Fibroblast of lung (primary cell): ENCODE measurements at places on chromosomes 3 and 15. TPM values are rescaled to one million over a fixed set of nuclear protein-coding genes. Genes with fewer than 3 reads are reported as not detected.

DNA sequence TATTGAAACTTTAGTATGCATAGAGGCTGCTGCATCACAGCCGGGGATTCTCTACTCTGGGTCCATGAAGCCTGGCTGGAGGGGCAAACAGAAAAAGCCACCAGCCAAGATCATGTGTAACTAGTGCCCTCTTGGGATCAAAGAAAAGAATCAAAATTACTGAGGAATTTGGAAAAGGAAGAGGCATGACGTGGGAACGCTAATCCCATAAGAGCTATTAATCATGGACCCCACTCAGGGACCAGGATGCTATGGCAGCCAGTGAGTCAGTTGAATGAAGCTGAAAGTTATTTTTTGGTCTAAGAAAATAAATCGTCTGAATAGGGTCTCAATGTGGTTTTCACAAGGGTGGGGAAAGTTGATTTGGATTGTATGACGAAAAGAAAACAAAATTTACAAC is 1165.1 kb downstream of the ROBO2 start:
- peak; percentile 85 for DNase-seq

- DNase-seq: peak; percentile 89
Measured at GRCh38 chr3:52062505-52062904, 6.1 kb upstream of the DUSP7 start.

- peak; percentile 35 for DNase-seq
Measured at GRCh38 chr3:29373131-29373680, 92.3 kb downstream of the RBMS3 start.

The ADAMTS7 gene
- 5.1 and 7.9 TPM in 2 replicates for total RNA-seq

DNA sequence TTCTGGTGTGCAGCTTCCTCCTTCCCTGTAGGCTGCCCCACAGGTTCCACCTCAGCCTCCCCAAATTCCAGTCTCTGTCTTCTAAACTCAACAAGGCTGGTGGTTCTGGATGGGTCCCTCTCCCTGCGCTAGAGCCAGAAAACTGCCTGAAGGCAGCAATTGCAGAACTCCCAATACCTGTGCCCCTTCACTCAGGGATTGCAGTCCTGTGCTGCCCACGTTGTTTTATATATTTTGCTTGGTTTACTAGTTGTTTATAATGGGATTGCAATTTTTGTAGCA is 14.8 kb upstream of the NPTN start:
- DNase-seq: no peak

DNA sequence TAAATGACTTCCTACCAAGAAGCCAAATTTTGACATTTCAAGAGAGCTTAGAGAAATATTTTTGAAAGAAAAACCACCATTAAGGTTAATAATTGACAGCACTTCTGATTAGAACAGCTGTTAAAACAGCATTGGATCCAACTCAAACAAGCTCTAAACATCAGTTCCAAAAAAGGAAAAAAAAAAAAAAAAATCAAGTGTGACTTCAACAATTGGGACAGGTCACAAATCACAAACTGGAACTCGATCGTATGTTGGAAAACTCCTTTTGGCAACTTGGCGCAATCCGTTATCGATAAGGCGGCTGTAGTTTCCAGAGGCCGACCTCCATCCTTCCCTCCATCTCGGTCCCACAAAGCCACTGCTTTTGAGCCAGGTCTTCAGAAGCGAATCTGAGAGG is 17.8 kb downstream of the TLE3 start:
- DNase-seq: no peak

GRCh38 chr3:101810022-101810418 is 31.0 kb downstream of the NXPE3 start:
- no peak for DNase-seq

- DNase-seq: no peak
Measured at GRCh38 chr3:3086239-3086638, 23.9 kb downstream of the IL5RA start.

DNA sequence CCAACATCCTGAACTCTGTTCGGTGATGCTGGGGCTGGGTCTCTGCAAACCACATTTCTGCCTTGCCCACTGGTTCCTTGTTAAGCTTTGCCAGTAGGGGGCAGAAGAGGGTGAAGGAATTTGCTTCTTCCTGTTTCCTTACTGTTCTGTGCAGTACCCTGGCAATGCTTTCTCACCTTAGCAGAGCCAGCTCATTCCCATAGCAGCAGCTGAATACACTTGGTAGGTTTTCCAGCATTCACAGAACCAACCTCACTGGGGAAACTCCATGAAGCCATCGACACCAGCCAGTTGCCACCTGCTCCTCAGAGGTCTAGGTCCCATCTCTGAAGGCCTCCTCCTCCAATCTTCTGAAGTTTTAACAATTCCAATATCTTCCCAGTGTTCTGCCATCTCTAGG is 308.4 kb downstream of the PDCD6IP start:
- DNase-seq: no peak

- DNase-seq: no peak
Measured at GRCh38 chr3:90032980-90033641, 925.7 kb downstream of the EPHA3 start.

The GRIP2 gene
- total RNA-seq: under 0.01 TPM in 2 replicates

GRCh38 chr3:167854846-167855245 is 119.3 kb downstream of the SERPINI1 start:
- peak; percentile 66 for DNase-seq

The LRRIQ4 gene
- under 0.01 TPM in 1 of 2 replicates, not detected in the other for total RNA-seq

- DNase-seq: no peak
Measured at GRCh38 chr3:29532473-29532872, 251.6 kb downstream of the RBMS3 start.

- no peak for DNase-seq
Measured at GRCh38 chr3:194101592-194102432, 34.1 kb upstream of the HES1 start.

DNA sequence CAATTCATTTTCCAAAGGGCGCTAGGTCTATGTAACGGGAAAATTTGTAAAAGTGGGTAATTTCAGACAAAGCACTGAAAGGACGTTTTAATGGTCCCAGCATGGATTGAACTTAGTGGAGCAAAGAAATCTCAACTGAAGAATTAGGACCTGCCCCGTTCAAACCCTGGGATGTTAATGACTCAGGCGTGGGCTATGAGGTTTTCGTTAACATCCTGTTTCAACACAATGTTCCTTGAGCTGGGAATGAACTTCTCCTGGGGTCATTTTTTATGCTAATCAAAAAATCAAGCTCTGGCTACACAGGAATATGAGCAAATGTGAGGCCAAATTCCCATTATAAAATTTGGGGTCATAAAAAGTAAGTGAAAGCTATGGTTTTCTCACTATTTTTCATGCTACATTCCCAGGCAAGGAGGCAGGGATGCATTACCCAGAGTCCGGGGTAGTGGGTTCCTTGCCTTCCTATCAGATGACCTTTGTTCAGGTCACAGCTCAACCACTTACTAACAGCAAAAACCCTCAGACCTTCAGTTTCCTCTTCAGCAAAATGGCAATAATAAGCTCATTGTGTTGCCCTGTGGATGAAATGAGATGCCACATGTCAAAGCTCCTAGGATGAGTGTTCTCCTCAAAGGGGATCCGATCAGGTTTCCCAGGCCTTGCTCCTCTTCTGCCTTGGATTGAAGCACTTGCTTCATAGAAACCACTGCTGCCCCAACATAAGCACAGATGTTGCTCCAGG is 271.4 kb downstream of the ARRDC4 start:
- no peak for DNase-seq

GRCh38 chr3:185399737-185400667 is 37.1 kb downstream of the MAP3K13 start:
- peak; percentile 31 for DNase-seq

DNA sequence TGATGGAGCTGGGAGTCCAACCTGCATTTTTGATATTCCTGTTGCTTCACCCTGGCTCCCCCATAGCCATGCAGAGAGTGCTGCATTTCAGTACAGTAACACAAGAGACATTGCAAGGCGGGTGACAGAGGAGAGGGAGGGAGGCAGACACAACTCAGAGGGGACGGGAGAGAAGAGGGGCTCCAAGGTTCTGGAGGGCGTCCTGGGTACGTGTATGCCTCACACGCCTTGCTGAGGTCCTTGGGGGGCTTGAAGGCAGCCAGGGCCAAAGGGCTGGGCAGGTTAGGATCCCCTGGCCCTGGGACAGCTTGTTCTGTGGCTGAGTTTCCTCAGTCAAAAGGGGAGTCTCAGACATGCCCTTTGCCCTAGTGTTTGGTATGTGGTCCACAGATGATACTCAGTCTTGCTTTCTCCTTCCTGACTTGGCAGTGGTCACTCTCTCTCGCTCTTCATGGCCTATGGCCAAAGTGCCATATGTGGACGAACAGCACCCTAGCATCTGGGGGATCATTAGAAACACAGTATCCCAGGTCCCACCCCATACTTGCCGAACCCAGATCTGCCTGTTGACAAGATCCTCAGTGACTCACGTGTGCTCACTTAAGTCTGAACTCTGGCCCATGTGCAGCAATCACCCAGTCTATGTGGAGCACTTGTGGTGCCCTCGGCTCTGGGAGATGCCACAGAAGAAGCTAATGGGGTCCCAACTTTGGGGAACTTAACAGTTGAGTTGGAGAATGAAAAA is 52.9 kb downstream of the FGD5 start:
- no peak for DNase-seq

DNA sequence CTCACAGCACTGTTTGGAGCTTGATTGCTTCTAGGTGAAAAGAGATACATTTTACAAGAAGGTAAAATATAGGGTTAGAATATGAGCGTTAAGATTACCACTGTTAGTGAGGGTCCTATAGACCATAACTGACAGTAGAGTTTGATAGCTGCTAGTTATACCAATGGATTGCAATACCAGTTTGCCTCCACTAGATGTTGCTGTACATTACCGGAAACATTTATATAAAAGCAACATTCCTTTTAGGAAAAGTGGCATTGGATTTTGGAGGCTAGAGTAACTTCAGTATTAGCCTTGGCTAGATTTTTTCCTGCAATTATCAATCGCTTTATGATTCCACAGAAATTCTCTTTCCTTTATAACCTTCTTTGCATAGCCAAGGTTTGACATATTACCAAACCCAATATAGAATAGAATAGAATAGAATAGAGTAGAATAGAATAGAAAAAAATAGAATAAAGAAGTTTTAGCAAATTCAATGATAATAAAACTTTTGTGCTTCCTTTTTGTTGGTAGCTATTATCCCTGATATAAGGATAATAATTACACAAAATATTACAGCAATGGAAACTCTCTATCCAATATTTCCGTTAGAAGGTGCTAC is 1093.6 kb upstream of the ALCAM start:
- peak; percentile 32 for DNase-seq

The CFAP91 gene
- total RNA-seq: 0.17 and 0.77 TPM in 2 replicates

The TM6SF1 gene
- 2.3 and 3.6 TPM in 2 replicates for total RNA-seq

The SLC22A13 gene
- 0.26 and 0.33 TPM in 2 replicates for total RNA-seq

DNA sequence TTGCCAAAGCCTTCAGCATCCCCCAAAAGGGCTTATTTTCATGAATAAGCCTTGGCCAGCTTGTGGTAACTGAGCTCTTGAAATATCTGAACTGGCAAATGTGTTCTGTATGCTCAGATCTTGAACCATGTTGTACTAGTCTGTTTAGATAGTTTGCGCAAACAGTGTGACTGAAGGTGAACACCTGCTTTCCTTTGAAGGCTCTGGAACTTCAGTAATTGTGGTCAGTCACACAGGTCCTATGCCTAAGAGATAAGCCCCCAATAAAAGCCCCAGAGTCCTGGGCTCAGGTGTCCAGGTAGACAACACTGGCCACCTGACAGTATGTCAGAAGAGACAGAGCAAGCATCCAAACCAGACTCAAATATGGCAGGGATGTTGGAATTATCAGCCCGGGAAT is 5.4 kb downstream of the TUBGCP5 start:
- DNase-seq: no peak

The SLC25A20 gene
- total RNA-seq: 13.1 and 25.1 TPM in 2 replicates

DNA sequence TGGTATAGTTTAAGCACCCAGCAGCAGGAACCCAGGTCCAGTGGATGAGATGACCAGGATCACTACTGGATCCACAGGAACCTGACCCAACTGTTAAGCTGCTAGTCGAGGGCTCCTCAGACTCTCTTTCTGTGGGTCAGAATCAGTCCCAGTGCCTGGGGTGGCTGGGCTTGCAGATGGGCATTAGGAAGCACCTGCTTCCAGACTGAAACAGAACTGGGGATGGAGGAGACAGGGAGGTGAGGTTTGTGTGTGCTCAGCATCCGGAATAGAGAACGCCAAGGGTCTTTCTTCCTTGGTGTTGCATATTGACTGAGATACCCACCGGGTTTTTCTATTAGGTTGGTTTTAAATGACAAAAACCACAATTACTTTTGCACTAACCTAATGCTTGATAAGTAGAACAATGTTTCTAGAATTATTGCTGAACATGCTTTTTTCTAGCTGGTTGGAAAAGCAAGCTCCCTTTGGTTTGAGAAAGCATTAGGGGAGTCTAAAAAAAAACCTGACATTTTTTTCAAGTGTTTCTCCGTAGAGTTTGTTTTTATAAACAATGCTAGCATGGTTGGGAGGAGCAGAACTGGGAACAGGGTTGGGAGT is 779 bp downstream of the ST3GAL6 start:
- DNase-seq: no peak

The IL5RA gene
- total RNA-seq: not detected in 2 replicates
